ENCODE measurements at places on chromosomes 16 and 17.

- DNase-seq: no peak
Observed at GRCh38 chr16:53219371-53219770, 164.6 kb downstream of the CHD9 start.

DNA sequence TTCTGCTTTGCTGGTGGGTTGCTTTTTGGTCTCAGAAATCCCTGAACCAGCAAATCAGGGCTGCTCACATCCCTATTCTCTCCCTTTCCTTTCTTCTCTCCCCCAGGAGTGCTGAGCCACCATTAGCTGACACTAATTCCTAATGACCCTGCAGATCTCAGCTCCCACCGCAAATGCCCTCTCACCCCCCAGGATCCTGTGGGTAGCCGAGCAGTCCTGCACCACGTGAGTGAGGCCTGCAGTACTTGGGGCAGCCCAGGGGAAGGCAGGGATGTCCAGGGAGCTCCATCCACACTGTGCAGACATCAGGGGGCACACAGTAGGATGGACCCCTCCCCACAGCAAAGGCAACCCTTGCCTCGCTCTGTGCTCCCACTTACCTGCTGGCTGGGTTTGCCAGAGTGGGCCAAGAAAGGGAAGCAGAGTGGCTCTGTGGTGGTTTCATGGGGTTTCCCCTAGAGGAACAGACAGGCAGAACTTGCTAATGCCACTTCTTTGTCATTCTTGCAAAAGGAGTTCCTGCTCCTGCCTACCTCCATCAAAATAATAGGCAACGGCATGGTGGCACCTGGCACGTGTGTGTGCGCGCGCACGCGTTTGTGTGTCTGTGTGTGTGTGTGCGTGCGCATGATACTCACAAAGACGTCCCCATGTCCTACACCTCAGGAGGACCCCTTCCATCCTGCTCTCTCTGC lies 135.6 kb downstream of the GAS7 start:
- no peak for DNase-seq

GRCh38 chr16:30731411-30731810 lies 16.8 kb upstream of the PHKG2 start:
- no peak for DNase-seq

DNA sequence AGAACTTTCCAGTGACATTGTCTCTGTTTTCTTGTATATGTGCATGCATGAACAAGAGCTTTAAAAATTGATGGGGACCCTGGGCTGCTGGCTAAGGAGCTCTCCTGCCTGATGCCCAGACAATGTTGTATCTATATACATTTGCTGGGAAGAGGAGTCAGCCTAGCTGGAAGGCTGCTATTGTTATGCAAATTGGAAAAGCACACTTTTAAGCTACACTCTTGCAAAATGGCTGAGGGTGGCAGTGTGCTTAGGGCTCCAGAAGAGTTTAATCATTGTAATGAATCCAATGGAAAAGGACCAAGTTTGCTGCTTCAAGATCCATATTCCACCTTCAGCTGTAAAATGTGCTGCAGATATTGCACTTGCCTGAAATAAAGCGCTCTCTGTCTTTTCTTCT lies 171.8 kb downstream of the PRKCA start:
- no peak for DNase-seq

GRCh38 chr17:27959382-27959709 lies 66.2 kb upstream of the LYRM9 start:
- no peak for DNase-seq

DNA sequence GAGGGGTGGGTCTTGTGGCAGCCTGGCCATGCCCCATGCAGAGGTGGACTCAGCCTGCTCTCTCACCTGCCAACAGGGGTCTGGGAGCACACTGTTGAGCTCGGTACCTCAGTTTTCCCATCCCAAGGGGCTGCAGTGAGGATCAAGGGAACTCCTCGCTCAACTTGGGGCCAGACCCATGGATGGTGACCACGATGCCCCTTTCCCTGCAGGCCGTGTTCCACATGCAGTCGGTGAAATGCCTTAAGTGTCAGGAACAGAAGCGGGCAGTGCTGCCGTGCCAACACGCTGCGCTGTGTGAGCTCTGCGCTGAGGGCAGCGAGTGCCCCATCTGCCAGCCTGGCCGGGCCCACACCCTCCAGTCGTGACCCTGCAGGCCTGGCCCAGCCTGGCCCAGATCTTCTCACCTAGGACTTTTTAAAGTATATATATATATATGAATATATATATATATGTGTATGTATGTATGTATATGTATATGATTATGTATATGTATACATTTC lies 20.1 kb downstream of the UNC13D start:
- DNase-seq: no peak

Measured in stimulated activated CD8-positive, alpha-beta memory T cell treated with anti-CD3 and anti-CD28 coated beads, Interleukin-12 subunit alpha, Interleukin-12 subunit beta, amount 100 ng/mL, for 4 hours (primary cell).